ENCODE measurements at places on chromosomes 4 and X. TPM values are rescaled to one million over a fixed set of nuclear protein-coding genes. Genes with fewer than 3 reads are reported as not detected.

Gene AKAP4
- total RNA-seq: not detected

Gene PCDH18
- total RNA-seq: 423 TPM

Gene PCYT1B
- total RNA-seq: not detected

Gene PABPC1L2A
- not detected for total RNA-seq

Gene NAA11
- not detected for total RNA-seq

Gene PPP4R3C
- not detected for total RNA-seq

Gene NLGN4X
- total RNA-seq: not detected

Gene LIMCH1
- 0.17 TPM for total RNA-seq

Gene DCAF8L2
- total RNA-seq: not detected

Gene PDE5A
- total RNA-seq: 314 TPM

Gene PAQR3
- 6.4 TPM for total RNA-seq

Gene MAGEA10
- total RNA-seq: not detected

Gene INTU
- 4.1 TPM for total RNA-seq

Gene CFAP99
- not detected for total RNA-seq

Gene FHL1
- total RNA-seq: 78.4 TPM

Gene TMEM144
- total RNA-seq: 6.3 TPM

Data from bronchial smooth muscle cell (primary cell).